Muscle of back (tissue), 13 donors: ENCODE measurements at places on chromosomes 16 and 17.

GRCh38 chr17:41697122-41697962 is 8.7 kb downstream of the EIF1 start:
- peak; percentile 80 for DNase-seq

DNA sequence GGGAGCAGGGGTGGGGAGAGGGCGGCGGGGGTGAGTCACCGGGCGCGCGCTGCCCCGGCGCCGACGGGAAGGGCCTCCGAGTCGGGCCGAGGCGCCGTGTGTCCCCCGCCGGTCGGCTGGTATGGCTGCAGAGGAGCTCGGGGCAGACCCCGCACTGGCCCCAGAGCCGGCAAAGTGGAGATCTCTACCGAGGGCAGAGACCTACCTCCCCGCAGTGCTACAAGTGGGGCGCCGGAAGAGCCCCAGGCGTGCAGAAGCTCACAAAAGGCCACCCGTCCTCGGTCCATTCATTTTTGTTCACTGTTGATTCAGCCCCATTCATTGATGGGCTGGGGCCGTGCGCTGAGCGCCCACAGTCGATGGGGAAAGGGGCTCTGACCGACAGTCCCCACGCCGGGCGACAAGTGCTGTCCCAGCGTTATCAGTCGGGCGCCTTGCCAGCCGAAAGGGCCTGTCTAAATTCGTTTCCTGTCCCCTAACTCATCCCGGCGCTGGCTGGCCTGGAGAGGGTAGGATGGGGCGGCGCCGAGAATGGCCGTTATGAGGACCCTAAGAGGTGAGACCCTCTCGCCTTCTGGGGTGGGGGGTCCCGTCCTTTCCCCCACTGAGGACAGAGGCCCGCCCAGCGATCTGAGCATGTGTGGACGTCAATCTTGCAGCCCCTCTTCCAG is 709 bp upstream of the ENO3 start:
- no peak for DNase-seq

GRCh38 chr17:41185001-41185400 is 290 bp upstream of the KRTAP4-1 start:
- no peak for DNase-seq

GRCh38 chr16:66923866-66924265 is 1.5 kb downstream of the RRAD start:
- DNase-seq, result no peak

DNA sequence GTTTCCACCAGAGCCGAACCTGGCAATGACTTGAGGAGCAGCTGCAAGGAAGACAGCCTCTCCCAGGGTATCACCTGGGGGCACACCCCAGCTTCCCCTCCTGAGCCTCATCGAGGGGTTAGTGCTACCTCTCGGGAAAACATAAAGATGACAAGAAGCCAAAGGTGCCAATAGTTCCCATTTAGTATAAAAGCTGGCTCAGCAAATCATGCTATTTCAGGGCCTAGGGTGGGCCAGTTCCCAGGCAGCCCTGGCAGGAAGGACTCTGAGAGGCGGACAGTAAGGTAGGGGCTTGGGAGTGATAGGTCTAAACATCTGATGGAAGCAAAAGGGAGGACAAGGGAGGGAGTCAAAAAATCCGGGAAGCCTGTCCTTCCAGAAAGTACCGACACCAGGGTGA is 46.2 kb downstream of the SOST start:
- DNase-seq, result no peak

DNA sequence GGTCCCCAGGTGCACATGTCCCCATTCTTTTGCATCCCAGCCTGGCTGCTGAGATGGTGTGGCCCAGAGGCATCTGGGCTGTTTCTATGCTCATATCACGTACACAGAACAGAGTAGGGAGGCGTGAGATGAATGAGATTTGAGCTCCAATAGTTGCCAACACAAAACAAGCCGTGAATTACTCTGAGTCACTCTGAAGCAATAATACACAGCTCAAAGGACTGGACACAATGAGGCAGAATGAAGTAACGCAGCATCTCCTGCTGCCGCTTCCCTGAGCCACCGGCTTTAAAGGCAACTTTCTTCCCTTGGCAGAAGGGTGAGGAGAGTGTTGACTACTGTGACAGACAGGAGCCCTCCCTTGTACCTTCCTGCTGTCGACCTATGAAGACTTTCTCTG is 33.9 kb upstream of the CLEC18B start:
- DNase-seq, result no peak

GRCh38 chr16:66616592-66616991 is 12.1 kb downstream of the CMTM3 start:
- no peak for DNase-seq

DNA sequence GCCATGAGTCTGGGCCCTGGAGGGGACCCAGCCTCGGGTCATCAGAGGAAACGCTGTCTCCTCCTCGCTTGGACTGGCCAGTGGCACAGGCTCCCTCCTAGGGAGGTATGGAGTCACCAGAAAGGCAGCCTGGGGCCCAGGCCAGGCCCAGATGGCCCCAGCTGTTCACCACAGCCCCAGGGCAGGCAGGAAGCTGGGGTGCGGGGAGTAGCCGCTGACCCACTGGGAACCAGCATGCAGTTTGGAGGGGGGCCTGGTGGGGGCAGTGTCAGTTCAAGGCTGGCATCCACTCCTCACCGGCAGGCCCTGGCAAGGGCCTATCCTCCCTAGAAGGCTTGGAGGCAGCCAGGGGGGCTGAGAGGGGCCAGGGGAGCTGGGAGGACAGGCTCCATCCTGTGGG is 48.8 kb downstream of the SDK2 start:
- DNase-seq, result peak; percentile 33

DNA sequence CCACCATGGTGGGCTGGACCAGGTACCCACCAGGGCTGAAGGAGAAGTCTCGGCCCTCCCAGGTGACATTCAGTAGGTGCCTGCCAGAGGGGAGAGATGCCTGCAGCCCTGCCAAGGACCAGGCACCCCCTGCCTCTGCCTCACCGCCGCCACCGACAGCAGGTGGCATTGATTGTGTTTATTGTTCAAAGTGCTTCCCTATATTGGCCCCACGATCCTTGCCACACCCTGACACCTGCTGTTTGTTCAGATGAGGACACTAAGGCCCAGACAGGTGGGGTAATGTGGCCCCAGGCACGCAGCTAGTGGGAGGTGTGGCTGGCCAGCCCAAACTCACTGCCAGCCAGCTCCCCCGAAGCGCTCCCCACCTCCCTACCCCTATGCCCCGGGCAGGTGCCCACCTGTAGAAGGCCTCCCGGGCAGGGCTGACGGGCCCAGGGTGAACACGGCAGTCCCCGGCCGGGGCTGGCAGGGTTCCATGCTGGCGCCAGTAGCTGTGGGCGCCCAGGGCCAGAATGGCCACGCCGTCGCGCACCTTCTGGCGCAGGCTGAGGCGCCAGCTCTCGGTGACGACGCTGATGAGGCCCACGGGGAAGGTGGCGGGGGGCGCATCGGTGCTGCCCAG is 8.0 kb downstream of the GRIN2C start:
- no peak for DNase-seq

DNA sequence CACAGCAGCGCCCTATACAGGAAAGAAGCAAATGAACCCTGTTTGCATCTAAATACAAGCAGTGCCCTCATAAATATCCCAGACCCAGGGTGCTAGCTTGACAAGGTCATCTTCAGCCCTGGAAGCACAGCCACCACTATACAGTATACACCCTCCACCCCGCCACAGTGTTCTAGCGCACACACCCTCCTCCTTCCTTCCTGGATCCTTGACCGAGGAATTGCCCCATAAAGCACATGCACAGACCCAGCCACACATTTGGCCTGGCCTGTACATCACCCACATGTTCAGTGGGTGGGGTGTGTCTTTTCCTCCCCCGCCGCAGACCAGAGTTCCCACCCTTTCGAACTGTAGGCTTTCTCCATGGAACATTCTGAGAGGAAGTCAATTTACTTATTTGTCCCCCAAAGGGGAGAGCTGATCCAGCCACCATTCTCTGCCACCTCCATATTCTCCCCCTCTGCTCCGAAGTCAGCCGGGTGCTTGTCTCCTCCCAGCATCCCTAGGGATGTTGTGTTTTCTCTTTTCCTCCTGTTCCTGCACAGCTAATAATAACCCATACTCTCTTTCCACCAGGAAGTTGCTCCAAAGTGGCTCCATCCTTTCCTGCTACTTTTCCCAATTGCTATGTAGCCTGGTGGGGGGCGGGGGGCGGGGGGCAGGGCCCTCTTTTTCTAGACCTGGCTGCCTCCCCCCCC is 6.6 kb downstream of the ABI3 start:
- no peak for DNase-seq

DNA sequence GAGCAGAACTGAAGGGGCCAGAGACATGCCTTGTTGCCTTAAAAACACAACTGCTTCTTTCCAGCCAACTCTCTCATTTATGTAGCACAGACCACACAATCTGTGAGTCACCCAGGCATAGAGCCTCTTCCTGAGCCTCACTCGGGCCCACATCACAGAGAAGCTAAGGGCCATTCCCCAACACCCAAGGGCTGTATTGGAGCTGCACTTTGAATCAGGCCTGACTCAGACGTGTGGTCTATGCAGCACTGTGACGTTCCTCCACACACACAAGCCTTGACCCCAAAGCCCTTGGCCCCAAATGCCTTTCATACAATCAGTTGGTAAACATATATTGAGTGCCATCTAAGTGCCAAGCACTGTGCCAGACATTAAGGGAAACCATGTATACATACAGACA is 308.9 kb upstream of the DYNLRB2 start:
- DNase-seq, result peak; percentile 74

DNA sequence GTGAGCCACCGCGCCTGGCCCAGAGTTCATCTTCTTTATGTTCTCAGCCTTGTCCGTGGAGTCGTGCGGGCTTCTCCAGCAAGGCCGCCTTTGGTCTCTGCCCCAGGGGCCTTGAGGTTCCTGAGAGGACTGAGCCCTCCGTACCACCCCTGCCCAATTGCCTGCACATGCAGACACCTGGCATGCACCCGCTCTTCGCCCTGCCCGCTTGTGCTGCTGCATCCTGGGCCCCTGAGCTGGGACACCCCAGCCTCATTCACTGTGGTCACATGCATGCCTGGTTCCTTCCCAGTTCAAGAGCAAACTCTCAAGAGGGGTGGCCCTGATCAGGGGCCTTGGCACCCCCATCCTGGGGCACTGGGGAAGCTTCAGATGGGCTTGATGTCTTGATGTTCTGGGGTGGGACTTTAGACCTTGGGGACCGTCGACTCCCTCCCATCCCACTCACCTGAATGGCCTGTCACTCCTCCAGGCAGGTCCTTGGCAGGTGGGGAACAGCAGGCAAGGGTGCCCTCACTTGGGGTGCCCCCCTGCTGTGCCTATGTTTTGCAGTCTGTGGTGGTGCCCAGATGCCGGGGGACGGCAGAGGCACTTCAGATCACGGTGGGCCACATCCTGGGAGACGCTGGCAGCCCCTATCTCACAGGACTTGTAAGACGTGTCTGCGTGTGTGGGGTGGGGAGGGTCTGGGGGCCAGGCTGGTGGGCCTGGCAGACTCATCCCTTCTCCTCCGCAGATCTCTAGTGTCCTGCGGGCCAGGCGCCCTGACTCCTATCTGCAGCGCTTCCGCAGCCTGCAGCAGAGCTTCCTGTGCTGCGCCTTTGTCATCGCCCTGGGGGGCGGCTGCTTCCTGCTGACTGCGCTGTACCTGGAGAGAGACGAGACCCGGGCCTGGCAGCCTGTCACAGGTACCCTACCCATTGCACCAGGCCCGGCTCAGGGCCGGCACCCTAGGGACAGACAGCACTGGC is 12.7 kb upstream of the SPNS2 start:
- no peak for DNase-seq

DNA sequence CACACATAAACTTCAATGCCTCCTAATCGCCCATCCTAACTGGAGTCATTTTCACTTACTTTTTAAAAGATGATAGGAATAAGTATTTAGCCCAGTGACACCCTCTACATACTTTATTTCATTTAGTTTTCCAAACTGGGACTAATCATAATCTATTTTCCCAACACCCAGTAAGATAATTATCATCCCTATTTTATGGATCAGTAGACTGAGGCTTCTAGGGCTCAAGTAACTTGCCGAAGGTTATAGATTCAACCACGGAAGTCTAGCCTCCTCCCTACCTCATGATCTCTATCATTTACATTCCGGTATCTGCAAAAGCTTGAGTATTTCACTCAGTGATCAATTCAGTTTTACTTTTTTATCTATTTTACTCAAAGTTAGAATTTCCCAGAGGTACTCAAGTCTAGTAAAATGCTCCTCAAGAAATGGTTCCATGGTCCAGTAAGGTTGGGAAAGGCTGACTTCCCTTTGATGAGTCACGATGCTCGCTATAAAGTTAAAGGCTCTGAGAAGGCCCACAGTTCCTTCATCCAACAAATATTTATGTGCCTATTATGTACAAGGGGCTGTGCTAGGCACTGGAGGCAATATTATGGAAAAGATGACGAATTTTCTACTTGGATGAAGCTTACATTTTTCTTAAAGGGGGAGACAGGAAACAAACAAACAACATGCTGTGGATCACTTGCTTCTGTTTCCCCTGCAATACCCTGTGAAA is 75.1 kb downstream of the TOX3 start:
- DNase-seq, result no peak

DNA sequence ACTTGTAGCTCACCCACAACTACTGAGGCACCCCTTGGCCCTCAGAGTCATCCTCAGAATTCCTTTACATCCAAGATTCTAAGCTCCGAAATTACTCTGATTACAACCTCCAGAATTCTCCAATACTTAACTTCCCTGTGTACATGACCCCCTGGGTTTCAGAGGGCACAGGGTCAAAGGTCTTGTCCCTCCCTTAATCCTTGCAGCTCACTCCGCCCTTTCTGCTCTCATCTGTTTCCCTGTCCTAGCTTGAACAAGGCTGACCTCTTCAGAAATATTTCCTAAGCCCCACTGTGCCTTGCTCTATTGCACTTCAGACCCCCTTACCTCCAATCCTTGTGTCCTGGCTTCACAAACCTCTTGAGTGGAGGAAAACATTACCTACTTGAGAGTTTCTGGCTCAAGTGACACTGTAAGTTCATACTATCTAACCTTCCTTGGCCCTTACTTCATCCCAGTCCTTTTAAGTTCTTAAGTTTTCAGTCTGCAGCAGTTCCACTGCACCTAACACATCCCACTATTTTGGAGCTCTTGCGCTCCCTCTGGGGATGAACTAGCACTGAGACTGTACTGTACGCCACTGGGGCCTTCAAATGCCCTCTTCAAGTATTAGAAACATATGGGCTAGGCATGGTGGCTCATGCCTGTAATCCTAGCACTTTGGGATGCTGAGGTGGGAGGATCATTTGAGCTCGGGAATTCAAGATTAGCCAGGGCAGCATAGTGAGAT is 6.2 kb downstream of the N4BP1 start:
- DNase-seq, result no peak

DNA sequence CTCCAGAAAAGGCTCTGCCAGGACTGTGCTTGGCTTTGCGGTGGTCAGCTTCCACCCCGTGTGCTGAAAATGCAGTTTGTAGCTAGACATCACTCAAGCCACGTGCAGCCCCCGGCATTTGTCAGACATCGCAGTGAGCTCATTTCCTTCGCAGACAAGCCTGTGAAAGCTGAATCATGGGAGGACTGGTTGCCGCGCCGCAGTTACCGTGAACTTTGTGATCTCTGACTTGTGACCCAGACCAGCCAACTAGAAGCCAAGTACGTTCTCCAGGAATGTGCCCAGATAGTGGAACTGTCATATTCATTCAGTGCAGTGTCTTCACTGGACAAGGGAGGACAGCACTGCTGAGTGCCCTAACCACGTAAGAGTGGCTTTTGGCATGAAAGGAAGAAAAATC is 58.1 kb downstream of the NDE1 start:
- DNase-seq, result no peak

GRCh38 chr16:49127103-49127502 is 154.5 kb downstream of the CBLN1 start:
- DNase-seq, result peak; percentile 6
